ENCODE measurements at places on chromosomes 16 and 17.

DNA sequence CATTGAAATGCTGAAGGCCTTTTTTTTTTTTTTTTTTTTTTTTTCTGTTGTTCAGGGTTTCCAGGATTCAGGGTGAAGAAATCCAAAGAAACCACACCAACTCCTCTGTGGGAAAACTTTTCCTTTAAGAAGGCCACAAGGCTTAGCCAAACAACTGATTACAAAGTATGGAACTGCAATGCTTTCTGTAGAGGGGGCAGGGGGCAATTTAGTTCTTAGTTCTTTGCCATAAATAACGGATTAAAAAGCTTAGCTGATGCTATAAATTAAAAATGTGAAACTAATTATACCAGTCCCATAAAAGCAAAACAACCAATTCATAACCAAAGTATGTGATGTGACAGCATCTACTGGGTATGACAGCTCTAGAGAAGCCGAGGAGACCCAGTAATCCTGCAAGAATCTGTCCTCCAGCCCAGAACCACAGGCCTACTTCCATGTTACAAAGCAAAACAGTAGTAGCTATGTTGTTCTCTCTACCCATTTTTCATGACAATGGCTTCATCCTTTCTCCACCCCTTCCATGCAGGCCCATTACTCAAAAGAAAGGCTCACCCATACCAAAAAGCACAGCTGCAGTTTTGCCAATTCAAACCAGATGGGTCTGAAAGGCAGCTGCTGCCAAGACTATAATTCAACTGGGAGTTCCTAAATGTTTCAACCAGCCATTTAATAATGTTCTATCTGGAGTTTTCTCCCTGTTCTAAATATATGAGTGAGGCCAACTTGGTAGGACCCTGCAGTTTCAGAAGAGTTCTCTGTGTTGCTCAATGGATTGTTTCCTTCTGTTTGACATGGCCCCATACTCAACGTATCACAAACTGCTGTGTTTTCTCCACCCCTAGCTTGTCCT lies 167.1 kb upstream of the ZFHX3 start:
- DNase-seq, result no peak

GRCh38 chr16:81708266-81709015 lies 70.7 kb upstream of the PLCG2 start:
- no peak for DNase-seq

DNA sequence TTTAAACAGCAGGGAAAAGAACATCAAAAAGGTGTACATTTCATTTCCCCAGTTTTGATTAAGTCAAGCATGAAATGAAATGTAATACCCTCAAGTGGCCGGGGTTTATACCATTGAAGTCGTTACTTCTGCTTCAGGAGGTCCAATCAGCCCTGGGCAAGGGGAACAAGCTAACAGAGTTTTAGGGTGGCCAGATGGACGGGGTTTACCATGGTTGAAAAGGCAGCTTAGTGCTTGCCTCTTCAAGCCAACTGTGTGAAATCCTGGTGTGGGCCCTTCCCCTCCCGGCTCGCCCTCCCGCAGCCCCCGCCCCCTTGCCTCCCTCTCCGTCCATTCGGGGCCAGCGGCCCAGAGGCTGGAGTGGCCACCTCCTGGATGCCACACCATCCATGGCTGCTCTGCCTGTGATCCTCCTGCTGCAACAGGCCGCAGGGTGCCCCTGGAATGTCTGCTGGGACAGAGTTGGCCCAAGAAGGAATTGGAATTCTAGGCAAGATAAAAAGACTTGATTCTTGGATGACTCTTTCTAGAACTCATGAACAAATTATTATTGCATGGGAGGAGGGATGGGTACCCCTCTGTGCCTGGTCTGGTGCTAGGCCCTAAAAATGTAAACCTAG lies 296.2 kb upstream of the IRX3 start:
- DNase-seq, result no peak

DNA sequence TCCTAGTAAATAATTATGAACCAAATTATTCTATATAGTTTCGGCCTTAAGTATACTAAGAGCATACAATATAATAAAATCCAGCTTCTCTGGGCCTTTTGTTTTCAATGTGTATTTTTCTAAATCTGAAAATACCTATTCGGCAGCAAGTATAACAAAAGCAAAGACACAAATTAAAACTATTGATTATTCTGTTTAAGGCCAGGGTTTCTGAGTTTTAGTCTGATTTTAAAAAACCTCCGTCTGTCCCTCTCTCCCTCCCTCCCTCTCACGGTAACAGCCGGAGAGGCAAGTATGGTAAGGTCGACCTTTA lies 1.5 kb downstream of the TOB1 start:
- DNase-seq, result no peak

- no peak for DNase-seq
Measured at GRCh38 chr17:59401725-59402124, 70.3 kb downstream of the YPEL2 start.

DNA sequence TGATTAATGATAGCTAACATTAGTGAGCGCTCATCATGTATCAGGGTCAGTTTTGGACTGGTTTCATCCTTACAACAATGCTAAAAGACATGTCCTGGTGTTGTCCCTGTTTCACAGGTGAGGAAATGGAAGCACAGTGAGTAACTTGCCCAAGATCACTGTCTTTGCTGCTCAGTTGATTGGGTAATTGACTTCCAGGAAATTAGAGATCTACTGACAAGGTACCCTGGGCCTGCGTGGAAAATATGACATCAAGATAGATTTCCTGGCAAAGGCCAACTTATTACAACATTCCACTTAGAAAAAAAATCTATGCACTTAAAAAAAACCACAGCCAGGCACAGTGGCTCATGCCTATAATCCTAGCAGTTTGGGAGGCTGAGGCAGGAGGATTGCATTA lies 96.3 kb downstream of the CYLD start:
- DNase-seq, result no peak

DNA sequence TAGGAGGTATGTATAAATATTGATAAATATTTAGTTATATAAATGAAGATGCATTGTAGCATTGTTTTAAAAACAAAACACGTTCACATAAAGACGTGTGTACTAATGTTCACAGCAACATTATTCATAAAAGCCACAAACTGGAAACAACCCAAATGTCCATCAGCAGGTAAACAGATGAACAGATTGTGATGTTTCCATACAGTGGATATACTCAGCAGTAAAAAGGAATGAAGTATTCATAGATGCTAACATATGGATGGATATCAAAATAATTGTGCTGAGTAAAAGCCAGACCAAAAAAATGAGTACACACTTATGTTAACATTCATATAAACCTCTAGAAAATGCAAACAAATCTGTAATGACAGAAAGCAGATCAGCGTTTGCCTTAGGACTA lies 6.0 kb downstream of the CENPN start:
- no peak for DNase-seq

GRCh38 chr17:914561-914960 lies 65.0 kb downstream of the NXN start:
- DNase-seq, result no peak

DNA sequence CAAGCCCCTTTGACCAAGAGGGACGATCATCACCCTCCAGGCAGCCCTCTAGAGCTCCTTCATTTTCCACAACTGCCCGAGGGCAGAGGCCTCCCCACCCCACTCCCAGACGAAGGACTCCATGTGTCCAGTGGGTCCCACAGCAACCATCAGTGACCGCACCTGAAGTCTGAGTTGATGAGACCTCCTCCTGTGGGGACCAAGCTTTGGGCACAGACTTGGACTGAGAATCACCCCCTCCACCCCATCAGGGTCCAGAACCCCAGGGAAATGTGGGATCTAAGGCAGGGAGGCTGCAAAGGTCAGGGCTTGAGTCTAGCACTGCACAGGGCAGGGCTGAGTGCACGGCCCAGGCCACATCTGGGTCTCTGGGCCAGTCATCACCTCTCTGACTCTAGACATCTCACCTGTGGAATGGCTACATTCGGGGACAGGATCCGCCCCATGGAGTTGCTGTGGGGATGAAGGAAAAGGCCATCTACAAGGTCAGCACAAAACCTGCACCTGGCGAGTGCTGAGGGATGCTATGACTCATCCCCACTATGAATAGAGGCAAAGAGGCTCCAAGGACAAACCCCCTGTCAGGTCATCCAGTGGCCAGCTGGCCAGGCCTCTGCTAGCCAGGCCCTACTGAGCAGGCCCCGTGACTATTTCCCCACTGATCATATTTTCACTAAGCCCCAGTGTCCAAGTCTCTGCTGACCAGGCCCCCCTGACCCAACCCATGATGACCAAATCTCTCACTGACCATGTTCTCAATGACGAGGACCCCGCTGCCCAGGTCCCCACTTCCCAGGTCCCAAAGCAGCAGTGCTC lies 38.4 kb downstream of the TNFRSF13B start:
- no peak for DNase-seq

- DNase-seq, result no peak
Measured at GRCh38 chr16:60329108-60329507, 1595.0 kb upstream of the GOT2 start.

- DNase-seq, result no peak
Measured at GRCh38 chr16:50102051-50102746, 36.4 kb downstream of the HEATR3 start.

DNA sequence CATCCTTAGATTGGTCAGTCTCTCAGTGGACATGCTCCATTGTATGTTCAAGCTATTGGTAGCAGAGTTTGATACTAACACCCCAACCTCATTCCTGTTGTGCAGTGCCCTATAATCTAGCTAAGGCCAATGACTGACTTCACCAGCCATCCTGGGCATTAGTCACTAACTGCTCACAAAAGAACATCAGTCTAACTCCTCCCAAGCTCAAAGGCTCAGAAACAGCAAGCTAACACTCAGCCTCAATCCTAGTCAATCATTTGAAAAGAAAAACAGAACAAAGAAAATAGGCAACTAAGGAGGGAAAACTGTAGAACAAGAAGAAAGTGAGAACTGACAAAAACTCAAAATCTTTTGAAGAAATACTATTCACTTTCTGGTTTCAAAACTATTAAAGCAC lies 199.1 kb upstream of the C17orf78 start:
- no peak for DNase-seq

DNA sequence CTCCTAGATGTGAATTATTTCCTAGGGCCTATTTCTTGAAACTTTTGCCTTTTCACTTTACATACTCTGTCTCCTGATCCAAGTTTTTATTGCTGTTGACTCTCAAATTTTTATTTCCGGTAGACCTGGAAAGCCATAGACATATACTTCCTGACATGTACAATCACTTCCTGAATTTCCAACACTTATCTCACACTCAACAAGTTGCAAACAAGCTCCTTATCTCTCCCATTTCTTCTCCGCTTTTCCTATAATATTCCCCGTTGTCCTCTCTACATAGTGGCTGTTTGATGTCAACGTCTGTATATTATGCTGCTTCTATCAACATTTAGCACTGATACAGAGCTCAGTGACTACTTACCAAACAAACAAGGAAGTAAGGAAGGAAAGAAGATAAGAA lies 59.3 kb downstream of the IKZF3 start:
- DNase-seq, result no peak

DNA sequence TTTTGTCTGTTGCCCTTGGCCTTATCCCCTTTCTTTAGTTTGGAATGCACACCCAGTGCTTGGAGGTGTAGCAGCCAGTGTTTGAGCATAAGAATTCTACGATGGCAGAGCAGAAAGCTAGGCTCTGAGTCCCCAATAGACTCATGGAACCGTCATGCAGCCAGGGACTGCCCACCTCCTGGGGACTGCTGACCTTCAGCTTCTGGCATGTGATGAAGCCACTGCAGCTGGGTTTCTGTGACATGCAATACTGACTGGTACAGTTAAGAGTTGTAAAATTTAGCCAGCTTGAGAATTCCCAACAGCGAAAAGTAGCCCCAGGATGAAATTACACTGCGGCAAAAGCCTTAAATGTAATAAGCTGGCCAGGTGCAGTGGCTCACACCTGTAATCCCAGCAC lies 9.0 kb upstream of the MAP3K14 start:
- no peak for DNase-seq
